ENCODE measurements at places on chromosomes 5 and 9.

- H3K4me3 ChIP-seq, result no peak overlapping the region
- H3K27me3 ChIP-seq, result no peaks in the 10 kb centered on the region
- H3K27ac ChIP-seq, result no peak overlapping the region
These were observed 434.0 kb upstream of the CLINT1 start for GRCh38 chr5:158292981-158293380.

DNA sequence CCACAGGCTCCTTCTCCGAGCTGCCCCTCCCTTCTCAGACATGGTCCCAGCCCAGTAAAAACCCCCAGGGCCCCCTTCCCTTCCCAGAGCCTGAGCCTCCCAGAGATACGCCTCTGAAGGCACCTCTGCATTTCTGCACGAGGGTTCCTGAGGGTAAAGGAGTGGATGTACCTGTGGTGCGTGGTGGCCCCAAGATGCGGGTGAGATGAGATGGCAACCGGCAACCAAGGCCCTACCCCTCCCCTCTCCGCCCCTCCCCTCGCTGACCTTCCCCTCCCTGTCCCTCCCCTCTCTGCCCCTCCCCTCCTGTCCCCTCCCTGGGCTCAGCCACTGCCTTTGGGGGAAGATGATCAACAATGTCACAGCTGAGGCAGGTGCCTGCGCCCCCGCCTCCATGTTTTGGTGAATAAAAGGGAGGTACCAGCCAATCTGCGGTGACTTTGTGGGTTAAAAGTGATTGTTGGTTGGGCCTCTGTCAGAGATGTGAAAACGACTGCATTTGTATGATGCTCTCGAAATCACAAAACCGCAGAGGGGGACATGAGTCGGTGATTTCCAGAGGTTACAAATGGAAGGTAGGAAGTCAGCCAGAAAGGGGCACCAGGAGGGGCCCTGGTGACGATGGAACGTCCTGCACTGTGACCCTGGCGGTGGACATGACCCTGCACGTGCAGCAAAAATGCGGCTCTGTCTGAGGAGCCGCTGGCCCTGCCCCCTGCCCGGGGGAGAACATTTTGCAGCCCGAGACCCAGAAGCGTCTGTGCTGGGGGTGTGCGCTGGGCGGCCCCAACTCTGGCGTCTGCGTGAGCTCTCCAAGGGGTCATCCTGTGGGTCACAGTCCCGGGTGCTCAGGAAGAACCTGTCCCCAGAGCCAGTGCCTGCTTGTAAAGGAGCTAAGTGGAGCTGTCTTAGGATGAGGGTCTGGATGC, 3.7 kb downstream of the LCN9 start:
- no peak for DNase-seq
- H3K27ac ChIP-seq, result no peak overlapping the region
- H3K4me1 ChIP-seq, result no peaks in the 10 kb centered on the region

GRCh38 chr5:145341842-145342241, 493.3 kb downstream of the PRELID2 start:
- no peak overlapping the region for H3K4me3 ChIP-seq
- H3K27me3 ChIP-seq, result no peaks in the 10 kb centered on the region
- H3K36me3 ChIP-seq, result no peaks in the 10 kb centered on the region
- DNase-seq, result no peak

DNA sequence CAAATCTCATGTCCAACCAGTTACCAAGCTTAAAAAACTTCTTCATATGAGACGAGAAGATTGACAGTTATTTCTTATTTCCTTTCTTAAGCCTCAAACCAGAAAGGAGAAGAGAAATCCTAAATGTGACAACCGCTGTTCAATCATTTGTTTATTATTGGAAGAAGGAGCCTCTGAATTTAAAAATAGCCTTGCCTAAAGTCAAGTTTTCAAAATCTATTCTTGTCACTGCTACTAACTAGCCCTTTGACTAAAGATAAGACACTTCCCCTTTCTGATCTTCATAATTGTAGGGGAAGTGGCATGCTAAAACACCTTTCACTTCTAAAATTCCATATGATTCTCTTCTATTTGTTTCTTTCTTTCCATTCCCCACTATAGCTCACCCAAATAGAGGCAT, 106.2 kb upstream of the EMB start:
- no peak overlapping the region for H3K4me3 ChIP-seq
- no peak overlapping the region for H3K27ac ChIP-seq
- no peaks in the 10 kb centered on the region for H3K27me3 ChIP-seq
- DNase-seq, result no peak
- H3K36me3 ChIP-seq, result no peaks in the 10 kb centered on the region

- H3K36me3 ChIP-seq, result peaks cover 23% of the 10 kb centered on the region
- H3K4me1 ChIP-seq, result no peaks in the 10 kb centered on the region
- no peak for DNase-seq
- no peak overlapping the region for H3K27ac ChIP-seq
- H3K27me3 ChIP-seq, result no peaks in the 10 kb centered on the region
- H3K4me3 ChIP-seq, result no peak overlapping the region
These were observed 176.0 kb downstream of the TRIO start for GRCh38 chr5:14319102-14319501.

Measured in thoracic aorta (tissue), 2 donors.